A172 (cell line): ENCODE measurements at places on chromosomes 11 and 22. TPM values are rescaled to one million over a fixed set of nuclear protein-coding genes. Genes with fewer than 3 reads are reported as not detected.

DNA sequence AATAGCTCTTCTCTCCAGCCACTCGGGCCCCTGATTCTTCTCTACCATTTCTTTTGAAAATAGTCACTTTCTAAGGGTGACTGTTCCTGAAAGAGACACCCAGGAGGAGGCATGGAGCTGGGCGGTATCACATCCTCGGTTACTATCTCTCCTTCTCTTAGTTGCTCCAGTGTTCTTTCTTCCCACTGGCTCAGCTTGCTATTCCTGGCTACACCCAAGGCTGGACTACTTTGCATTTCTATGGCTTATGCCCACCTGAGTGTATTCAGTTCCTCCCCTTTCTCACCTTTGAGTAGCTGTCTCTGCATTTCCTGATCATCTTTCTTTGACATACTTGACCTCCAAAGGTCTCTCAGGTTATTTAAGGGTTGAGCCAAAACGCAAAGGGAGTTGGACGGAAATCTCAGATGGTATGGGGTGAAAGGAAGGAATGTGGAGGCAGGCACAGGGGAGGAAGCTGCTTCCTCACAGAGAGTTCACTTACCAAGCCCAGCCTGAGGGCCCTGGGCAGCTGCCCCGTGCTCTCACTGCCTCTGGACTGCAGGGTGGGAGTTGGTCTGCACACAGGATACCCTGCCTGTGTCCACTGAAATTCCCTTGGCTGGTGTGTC is 155.7 kb downstream of the SNX19 start:
- DNase-seq = no peak

GRCh38 chr11:71070490-71071453 is 181.6 kb downstream of the SHANK2 start:
- DNase-seq = no peak

- no peak for DNase-seq
These were observed 366.0 kb upstream of the NARS2 start for GRCh38 chr11:78940500-78941225.

DNA sequence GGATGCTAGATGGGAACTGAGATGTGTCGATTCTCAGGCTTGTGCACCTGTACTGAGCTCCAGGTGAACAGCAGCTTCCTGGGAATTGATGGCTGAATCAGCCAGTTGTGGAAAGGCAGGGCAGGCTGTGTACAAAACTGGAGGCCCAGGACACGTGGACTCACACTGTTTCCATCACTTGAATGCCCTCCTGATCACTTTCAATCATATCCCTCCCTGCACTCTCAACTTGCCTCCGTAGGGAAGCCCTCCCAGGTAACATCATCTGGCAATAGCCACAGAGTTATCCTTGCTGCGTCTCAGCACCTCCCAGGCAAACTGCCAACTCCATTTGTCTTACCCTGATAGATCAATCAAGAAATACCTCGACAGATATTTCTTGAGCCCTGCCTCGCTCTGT is 10.1 kb downstream of the FAM83F start:
- no peak for DNase-seq

Gene ZDHHC5
- total RNA-seq = 20.7 and 21.4 TPM in 2 replicates

Gene TRIM22
- 34.9 and 43.0 TPM in 2 replicates for total RNA-seq

Gene TMEM132A
- 132 and 170 TPM in 2 replicates for total RNA-seq
